ENCODE measurements at places on chromosomes 5 and 9. TPM values are rescaled to one million over a fixed set of nuclear protein-coding genes. Genes with fewer than 3 reads are reported as not detected.

Gene FBP2
- not detected for total RNA-seq

Gene ZNF367
- 0.09 TPM for total RNA-seq

Gene BHMT2
- 4.6 TPM for total RNA-seq

Gene MARCHF6
- 53.7 TPM for total RNA-seq

Gene HOMER1
- 6.0 TPM for total RNA-seq

Gene PGM5
- 49.6 TPM for total RNA-seq

Gene INSYN2B
- 2.9 TPM for total RNA-seq

Gene SLC6A3
- not detected for total RNA-seq

Gene STK32A
- total RNA-seq: 0.09 TPM

Gene AIF1L
- total RNA-seq: 0.16 TPM

Gene ST8SIA4
- 0.09 TPM for total RNA-seq

Gene SPATA31D4
- not detected for total RNA-seq

Gene TTC23L
- total RNA-seq: 0.52 TPM

Gene TNFSF15
- 0.09 TPM for total RNA-seq

Gene ADAMTSL2
- total RNA-seq: under 0.01 TPM
